Fibroblast of skin of right quadriceps (primary cell): ENCODE measurements at places on chromosomes 2 and 18.

DNA sequence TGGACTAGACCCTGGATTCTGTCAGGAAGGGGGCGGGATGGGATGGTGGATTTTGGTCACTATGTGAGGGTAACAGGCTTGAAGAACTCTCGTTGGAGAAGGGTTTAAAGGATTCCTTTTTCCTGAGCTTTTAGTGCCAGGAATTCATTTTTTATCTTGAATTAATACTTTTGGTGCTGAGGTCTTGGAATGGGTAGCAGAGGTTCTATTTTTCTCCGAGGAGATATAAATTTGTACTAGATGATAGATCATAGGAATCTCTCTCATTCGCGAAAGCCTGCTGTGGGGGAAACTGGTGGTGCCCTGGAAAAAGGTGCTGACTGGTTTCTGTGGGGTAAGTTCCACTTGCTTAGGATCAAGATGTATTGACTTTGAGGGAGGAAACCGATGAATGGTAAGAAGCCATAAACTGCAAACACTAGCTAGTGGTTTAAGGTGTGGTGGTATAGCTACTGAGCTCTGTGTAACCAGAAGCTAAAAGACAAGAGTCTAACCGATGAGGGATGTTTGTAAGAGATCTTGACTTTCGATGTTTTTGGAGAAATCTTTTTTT, 706 bp downstream of the AGPS start:
- DNase-seq: no peak

DNA sequence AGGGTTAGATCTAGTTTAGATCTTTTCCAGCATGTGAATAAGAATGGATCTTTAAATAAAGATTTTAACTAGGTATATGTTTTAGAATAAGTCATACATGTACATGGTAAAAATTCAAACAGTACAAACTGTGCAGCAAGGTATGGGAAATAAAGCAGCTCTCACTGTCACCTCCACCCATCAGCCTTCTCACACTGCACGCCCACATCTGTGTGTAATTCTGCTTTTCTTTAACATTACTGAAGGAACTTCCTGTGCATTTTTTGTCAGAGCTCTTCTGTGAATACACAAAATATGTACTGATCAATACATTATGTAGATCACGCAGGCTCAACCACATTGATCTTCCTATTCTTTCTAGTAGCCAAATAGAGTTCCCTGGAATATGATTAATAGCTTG, 3.4 kb downstream of the CASP8 start:
- no peak for DNase-seq

DNA sequence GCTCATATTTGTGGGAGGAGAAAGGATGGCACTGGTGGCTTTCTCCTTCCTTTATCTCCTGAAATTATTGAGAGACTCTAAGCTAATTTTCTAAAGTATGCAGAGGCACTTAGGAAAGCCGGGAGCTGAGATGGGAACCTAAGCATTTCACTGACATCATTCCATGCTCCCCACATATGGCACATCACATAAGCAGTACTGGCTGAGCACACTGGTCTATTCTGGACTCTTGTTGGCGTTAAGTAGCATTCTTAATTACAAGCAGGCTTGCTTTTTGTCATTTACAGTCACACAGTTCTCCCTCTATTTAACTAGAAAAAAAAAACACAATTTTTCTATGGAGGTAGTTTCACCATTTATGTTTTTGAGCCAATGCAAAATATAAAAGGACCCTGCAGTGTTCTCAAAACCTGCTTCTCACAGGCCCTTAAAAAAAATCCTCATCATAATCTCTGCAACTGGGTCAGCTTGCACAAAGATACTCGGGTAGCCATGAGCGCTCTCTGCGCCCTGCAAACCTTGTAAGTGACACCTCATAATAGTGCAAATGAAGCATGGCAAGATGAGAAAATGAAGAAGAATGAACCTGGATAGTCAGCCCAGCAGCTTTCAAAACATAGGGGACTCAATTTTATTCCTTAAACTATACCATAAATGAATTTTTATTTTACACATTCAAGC, 688.6 kb downstream of the NRXN1 start:
- no peak for DNase-seq

DNA sequence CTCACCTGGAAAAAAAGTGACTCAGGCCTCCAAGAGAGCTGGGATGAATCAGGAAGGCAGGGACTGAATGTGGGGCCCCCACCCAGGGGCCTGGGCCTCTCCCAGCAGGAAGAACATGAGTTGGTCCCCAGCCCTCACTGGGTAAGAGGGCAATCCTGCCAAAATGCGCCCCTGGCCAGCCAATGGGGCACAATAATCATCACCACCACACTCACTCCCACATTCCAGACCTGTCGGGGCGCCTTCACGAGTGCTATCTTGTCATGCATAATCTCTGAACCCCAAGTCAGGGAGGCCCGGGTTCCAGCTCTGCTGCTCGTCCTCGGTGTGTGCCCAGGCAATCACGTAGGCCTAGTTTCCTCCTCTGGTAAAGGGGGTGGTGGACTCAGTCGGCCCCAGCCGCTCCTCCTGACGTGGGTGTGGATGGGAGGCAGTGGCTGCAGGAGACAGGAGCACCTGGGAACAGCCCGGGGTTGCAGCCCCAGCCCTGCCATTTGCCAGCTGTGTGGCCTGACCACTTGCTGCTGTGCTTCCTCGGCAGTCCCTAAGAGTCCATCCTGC, 115.1 kb downstream of the CYP26B1 start:
- no peak for DNase-seq

- DNase-seq: no peak
Measured at GRCh38 chr2:62506421-62506750, 391 bp upstream of the TMEM17 start.

GRCh38 chr18:79378536-79379250, 17.0 kb upstream of the NFATC1 start:
- DNase-seq: peak; percentile 68

GRCh38 chr2:222050981-222051380, 247.8 kb downstream of the PAX3 start:
- no peak for DNase-seq

GRCh38 chr18:27967913-27968824, 208.8 kb downstream of the CDH2 start:
- peak; percentile 65 for DNase-seq

- DNase-seq: no peak
Measured at GRCh38 chr2:205757271-205757670, 75.0 kb downstream of the NRP2 start.

DNA sequence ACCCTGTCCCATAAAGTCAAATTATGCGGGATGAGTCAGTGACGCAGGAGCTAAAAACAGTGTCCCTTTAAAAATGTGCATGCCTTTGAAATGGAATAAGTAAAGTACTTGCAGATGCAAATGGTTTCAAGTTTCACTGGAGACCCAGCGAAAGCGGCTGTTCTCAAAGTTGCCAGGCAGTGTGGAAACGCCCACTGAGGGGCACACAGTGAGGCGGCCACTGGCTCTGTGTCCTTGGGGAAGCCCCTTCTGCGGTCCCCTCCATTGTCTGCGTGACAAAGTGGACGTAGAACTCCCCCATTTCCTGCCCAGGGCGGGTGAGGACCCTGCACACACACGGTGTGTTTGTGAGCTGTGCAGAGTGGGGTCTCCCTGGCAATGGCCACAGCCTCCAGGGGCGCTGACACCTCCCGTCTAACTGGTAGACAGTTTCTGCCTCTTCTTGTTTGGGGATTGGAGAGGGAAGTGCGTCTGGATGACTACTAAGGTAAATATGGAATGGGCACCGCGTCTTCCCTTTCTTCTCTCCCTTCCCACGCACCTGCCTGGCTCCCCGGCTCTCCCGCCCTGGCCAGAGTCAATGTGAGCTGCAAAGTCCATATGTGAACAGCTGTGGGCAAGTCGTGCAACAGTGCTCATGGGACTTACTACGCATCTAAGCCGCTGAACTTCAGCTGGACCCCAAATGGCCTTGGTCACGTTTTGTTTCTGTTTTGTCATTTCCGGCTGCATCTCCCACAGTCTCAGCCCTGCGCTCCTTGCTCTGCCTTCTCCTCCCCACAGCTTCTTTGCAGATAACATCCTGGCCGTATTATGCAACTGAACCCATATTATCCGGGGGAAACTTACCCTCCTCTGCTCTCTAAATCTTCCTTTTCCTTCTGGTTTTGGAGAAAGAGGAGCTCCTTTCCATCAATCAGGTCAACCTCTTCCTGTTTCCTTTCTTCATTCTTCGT, 33.7 kb upstream of the ZNF516 start:
- DNase-seq: peak; percentile 57

GRCh38 chr2:12931186-12931844, 214.6 kb downstream of the TRIB2 start:
- peak; percentile 58 for DNase-seq

DNA sequence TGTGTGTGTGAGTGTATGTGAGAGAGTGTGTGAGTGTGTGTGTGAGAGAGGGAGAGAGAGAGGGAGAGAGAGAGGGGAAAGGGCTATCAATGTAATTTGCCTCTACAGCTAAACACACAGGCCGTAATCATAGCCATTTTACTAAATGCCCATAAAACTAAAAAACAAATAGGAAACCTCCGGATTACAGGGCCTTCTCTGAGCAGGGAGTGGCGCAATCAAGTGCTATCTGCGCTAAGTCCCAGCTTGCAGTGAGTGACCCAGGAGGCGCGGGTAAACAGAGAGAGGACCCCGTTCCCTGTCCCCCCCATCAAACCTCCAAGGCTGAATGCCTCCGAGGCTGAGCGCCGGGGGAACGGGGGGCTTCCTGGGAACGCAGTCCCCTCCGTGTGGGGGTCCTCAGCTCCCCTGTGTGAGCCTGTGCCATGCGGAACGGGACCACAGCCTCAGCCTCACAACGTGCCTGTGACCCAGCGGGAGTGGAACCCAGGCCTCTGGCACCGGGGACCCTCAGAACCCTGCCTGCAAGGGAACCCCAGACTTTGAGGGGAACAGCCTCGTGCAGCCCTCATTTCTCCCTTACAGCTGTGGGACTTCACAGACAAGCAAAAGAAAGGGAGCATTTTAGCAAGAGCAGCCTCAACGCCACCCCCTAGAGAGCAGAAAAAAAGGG, 54.7 kb upstream of the ID2 start:
- DNase-seq: no peak

DNA sequence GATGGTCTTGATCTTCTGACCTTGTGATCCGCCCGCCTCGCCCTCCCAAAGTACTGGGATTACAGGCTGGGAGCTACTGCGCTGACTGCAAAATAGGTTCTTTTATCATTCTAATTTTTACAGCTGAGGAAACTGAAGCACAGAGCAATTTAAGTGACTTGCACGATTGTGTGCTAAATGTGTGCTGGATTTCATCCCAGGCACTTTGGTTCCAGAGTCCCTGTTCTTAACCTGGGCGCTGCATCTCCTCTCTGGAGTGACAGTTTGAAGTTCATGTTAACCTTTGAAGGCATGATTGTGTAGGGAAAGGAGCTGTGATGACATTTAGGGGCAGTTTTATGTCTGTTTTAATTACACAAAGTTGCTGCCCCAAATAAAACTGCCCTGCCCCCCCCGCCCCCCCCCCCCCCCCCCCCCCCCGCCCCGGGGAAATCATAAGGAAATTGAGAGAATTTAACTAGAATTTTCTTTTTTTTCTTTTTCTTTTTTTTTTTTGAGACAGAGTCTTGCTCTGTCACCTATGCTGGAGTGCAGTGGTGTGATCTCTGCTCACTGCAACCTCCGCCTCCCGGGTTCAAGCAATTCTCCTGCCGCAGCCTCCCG, 5.6 kb downstream of the ACSL3 start:
- no peak for DNase-seq

- no peak for DNase-seq
Measured at GRCh38 chr2:215915441-215915840, 97.9 kb downstream of the MREG start.

GRCh38 chr2:174666312-174666711, 68.7 kb upstream of the WIPF1 start:
- no peak for DNase-seq

DNA sequence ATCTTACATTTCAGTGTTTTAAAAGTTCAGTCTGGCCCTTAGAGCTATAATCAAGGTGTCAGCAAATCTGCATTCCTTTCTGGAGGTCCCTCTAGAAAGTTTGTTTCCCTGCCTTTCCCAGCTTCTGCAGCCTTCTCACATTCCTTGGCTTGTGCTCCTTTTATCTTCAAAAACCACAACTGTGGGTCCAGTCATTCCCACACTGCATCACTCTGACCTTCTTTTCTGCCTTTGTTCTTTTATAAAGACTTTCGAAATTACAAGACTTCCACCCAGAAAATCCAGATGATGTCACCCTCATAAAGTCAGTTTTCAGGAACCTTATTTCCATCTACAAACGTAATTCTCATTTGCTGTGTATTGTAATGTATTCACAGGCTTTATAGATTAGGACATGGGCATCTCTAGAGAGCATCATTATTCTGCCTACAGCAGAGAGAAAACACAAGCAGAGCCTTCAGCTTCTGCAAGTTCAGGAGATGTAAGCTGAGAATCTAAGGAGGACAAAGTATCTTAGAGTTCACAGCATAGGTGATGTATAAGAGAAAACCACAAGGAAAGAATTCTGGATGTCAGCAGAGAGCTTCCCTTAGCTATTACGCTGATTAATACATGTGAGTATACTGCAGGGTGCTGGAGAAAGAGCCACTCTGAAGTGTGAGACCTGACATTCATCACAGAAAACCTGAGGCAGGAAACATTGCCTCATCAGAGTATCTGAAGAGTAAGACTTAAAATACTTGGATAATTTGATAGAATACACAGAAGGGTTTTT, 1100.2 kb downstream of the CBLN2 start:
- DNase-seq: peak; percentile 39

- peak; percentile 12 for DNase-seq
Measured at GRCh38 chr2:135056790-135057189, 4.7 kb downstream of the RAB3GAP1 start.

DNA sequence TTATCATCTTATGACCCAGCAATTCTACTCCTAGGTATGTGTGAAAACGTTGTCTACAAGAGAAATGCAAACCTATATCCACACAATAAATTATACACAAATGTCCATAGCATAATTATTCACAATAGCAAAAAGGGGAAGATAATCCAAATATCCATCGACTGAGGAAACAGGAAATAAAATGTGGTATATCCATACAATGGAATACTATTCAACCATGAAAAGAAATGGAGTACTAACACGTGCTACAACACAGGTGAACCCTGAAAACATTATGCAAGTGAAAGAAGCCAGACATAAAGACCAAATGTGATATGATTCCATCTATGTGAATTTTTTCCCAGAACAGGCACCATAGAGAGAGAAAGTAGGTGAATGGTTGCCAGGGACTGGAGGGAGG, 72.1 kb downstream of the ACOXL start:
- no peak for DNase-seq

DNA sequence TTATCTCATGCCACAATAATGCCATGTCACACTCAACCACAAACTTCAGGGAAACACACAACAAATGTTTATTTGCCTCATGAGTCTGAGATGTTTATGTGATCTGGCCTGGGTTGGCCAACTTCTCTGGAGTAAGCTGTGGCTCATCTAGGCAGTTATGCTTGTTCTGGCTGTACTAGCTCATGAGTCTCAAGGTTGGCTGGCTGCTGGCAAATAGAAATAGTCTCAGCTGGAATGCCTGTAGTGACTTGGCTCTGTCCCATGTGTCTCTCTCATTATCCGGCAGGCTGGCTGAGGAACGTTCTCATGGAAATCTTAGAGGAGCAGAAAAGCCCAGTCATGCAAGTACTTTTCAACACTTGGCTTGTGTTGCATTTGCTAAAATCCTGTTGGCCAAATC, 234.9 kb upstream of the CDH2 start:
- peak; percentile 23 for DNase-seq
